ENCODE measurements at places on chromosomes 12 and 14.

GRCh38 chr12:69338120-69338859, 9.9 kb upstream of the LYZ start:
- H3K27me3 ChIP-seq, result no peaks in the 10 kb centered on the region
- H3K27ac ChIP-seq, result no peak overlapping the region
- H3K4me3 ChIP-seq, result no peak overlapping the region
- no peaks in the 10 kb centered on the region for H3K36me3 ChIP-seq

GRCh38 chr12:116852303-116852702, 28.9 kb downstream of the HRK start:
- no peak overlapping the region for H3K4me3 ChIP-seq
- DNase-seq, result no peak
- no peak overlapping the region for H3K27ac ChIP-seq

DNA sequence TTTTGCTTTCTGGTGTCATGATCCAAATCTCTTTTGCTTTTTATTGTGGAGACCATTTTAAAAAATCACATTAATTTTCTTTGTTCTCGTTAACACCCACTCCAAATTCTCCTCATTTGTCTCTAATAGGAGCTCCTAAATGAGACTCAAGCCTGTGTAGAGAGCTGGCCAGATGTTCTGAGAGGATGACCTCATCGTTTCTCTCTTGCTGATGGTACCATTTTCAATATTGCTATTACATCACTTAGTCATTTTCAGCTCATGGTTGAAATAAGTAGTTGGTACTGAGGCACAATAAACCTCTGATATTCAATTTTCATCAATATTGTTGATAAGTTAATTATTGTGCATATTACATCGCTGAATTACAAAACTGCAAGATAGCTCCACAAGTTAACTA, 31.5 kb downstream of the SPTB start:
- H3K36me3 ChIP-seq, result no peaks in the 10 kb centered on the region
- no peaks in the 10 kb centered on the region for H3K4me1 ChIP-seq
- no peaks in the 10 kb centered on the region for H3K27me3 ChIP-seq
- H3K4me3 ChIP-seq, result no peak overlapping the region
- no peak overlapping the region for H3K27ac ChIP-seq

DNA sequence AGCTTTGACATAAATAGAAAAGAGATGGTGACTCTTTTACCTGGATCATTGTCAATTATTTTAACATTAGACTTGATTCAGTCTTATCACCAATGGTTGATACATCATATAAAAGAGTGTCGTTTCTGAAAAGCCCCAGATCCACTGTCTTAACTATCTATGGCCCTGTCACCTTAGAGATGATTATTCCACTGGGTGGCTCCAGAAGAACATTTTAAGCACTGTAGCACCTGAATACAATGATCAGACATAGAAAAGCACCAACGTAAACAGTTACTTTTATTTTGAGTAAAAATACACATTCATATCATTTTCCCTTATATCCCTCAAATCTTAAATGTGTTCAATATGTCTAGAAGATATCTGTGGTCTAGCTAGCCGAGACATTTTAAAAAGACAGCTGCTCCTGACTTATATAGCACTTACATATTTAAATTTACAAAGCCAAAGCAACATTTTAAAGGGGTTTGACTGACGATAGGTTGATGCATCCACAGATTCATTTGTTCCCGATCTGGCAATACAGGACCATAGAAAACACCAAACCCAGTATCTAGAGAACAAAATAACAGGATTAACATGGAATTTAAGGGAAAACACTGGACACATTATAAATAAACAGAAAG, 32.9 kb downstream of the TSPAN8 start:
- no peak overlapping the region for H3K27ac ChIP-seq
- no peak for DNase-seq
- H3K4me3 ChIP-seq, result no peak overlapping the region
- no peaks in the 10 kb centered on the region for H3K36me3 ChIP-seq
